ENCODE measurements at places on chromosomes 5 and 9.
A peak's percentile ranks its signal among the peaks of the same experiment; 100 is the strongest.

DNA sequence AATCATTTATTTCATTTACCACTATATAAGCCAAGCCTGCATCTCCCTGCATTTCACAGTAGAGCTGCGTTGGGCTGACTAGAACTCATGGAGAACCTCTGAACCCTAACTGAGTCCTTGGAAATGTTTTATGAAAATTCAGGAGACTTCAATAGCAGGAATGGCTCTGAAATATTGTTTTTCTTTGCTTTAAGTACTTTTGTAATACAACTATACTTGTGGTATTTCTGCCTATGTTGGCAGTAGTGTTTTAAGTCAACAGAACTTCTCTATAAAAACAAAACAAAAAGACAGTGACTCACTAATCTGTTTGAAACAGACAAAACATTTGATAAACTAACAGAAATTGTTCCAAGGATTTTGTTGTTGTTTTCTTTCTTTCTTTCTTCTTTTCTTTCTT lies 489.2 kb upstream of the MEF2C start:
- DNase-seq = no peak

DNA sequence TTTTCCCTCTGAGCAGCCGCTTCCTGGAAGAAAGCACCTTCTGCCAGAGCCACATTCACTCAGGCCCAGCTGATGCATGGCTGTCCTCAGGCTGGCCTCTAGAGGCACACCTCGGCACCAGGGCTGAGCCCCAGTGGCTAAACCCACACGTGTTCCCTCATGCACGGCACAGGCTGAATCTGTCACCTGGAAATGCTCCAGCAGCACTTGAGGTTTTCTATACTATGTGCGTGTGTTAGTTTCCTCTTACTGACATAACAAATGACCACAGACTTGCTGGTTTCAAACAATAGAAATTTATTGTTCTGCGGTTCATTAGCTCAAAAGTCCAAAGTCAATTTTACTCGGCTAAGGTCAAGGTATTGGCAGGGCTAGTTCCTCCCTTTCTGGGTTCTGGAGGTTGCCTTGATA lies 141.4 kb downstream of the LRRC70 start:
- no peak for DNase-seq

GRCh38 chr9:110320651-110321445 lies 16.8 kb downstream of the TXNDC8 start:
- no peak for DNase-seq

DNA sequence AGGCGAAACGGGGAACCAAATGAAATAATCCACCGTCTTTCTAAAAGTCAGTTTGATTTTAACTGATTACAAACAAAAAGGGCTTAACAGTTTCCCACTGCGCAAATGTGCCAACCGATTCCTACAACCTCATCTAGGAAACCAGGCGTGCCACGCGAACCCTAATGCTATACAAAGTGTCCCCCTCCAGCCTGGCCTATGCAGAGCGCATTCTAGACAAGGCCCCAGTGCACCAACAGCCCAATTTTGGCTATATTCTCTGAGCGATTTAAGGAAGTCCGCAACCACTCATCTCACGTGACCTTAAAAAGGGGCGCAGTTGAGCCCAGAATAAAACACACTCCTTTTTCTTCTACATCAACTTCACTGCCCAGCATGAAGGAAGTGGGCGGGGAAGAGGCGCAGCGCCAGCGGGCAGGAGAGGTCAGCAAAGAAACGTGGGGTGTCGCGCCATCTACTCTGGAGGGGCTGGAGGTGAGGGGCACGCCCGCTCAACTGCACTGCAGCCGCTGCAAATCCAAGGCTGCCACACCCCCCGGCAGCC lies 779 bp downstream of the FAM13B start:
- peak; percentile 57 for DNase-seq

DNA sequence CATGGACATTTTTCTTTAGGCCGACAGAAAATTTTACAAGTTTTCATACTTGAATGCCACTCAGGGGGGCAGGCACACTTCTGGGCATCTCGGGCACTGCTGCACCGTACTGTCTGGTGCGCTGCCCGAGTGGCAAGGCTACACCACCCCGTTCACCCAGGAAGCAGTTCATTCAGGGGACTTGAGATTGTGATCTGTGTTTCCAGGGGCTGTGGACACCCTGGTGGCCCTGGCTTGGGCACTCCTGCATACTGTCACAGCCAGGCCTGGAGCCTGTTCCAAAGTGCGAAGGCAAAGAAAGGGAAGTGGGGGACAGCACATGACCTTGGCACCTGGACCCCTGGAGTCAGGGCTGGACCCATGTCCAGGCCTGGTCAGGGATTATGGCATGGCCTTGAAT lies 197.6 kb downstream of the PAX5 start:
- no peak for DNase-seq

- DNase-seq = no peak
Observed at GRCh38 chr5:135276151-135276550, 122.9 kb downstream of the MACROH2A1 start.

DNA sequence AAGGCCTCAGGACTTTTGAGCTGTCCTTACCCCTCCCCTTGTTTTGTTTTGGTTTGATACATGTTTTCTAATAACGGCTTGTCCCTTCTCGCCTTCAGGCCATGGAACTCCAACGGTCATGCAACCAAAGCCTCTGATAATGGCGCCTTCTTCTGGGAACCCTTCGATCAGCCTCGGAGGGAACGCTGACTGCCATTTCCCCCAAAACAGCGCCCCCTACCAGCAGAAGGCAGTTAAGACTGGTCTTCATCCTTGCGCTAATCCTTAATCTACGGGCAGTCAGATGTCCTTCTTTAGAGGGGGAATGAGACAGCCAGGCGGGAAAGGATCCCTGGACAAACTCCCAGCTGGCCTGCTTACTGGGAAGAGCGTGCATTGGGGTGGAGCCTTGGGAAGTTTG lies 276.6 kb downstream of the ICE1 start:
- no peak for DNase-seq

DNA sequence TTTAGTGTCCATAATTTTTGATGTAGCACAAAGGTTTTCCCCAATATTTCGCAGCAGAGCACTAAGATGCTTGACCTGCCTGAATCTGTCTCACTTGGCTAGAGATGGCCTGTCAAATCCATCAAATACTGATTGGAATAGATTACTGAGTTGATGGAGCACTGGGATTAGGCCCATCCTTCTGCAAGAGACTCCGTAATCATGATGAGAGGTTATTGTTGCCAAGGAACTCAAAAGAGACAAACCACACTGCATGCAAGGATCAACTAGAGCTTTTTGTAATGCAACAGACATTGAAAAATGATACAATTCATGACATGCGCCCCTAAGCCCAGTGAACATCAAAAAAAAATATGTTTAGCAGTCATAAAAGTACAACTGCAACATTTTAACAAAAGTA lies 585.3 kb upstream of the GRAMD2B start:
- no peak for DNase-seq

DNA sequence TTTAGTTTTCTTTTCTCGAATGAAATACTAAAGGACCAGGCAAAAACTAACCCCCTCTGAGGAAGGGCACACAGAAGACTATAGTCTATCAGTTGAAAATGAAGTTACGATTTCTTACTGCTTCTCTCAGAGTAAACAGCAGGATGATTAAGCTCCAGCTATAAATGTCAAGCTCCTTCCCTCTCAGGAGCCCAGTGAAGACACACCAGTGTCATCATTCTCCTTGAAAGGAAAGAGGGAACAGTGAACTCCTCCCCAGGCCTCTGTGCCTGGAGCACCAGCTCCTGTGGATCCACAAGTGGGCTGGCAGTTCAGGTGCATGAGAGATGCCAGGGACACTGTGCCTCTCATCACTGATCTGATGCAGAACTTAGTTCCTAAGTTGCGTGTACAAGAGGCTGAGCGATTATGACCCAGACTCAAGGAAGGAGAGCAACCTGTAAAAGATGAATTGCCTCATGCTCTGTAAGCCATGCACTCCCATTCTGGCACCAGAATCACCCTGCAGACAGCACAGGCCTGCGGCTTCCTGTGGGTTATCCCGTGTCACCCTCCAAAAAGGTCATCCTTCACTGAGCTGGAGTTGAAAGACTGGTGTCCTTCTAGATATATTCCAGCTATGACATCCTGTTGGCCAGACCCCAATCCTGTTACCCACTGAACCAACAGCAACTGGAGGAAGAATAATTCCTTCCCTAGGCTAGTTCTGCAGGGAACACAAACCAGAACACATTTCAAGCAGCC lies 394.0 kb downstream of the SEMA5A start:
- DNase-seq = no peak

DNA sequence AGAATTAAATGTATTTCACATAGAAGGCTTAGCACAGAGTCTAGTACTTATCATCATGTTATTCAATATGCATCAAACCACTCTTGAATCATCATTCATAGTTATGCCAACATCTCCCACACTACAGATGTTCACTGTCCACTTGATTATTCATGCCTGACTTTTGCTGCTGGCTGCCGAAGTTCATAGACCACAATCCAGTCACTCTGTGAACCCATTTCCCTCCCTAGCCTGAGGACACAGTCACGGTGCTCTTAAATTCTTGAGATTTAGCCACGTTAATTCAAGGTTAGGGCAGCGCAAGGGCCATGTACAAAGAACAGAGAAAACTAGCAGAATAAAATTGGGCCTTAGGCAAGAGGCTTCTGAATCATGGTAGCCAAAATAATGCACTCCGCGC lies 32.4 kb downstream of the ABCA1 start:
- DNase-seq = no peak

- no peak for DNase-seq
Observed at GRCh38 chr5:142421621-142422397, 97.0 kb upstream of the SPRY4 start.

- no peak for DNase-seq
Observed at GRCh38 chr9:18923167-18923566, 109.8 kb downstream of the SAXO1 start.

DNA sequence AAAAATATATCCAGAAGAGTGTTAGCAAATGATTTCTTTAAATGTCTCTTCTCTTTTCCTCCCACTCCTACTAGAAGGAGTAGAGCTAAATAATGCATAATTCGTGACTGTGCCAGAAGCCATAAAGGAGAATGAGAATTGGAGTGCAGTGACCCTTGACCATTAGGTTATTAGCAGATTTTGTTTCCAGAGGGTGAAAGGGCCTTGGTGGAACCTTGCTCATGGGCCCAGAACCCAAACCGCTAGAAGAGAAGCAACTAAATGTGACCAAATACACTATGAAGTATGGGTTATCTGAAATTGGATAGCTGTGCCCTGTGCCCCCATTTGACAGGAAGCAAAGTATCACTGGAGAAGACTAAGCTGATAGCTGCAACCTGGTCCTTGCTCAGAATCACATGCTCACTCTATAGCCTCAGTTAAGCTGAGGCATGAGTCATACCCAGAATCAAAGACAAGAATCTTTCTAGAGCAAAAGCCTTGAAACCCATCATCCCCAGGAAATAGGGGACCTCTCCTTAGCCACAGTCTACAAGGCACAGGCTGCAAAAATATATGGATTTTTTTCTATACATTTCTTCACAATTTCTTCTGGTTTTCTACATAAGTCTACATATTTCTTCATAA lies 36.3 kb downstream of the CAPSL start:
- no peak for DNase-seq

DNA sequence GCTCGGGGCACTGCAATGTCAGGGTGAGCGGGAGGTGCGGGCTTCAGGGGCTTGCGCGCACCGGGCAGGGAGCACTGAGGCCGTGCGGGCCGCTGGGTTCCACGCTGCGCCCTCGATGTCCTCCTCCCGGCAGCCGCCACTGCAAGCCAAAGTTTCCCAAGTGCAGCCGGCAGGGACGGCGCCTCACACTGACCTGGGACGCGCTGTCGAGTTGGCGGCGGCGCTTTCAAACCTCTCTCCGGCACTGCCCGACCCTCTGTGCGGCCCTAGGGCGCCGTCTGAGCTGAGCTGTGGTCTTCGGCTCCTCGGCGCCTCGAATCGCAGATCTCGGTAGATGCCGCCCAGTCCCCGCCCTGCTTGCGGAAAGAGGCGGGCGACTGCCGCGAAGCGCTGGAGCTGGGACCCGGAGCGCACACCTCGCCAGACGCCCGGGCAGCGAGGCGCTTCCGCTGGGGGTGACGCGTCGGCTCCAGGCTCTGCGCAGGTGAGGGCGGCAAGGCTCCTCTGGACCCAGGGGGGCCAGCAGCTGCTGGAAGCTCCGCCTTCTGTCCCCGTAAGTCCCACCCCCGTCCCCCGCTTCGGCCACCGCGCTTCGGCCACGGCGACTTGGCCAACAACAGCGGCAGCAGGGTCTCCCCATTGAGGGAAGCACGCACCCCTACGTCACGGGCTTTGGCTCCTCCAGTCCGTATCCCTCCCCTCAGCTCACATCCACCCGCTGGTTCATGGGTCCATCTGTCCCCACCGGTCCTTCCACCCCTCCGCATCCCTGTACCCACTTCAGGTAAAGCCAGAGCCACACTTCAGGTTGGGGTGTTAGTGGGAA lies at the start of gene ANKRD34B:
TSS of gene ANKRD34B (minus strand) at position 320 of the 826 bp plus-strand sequence. CDS start 10,261 bp downstream, outside the sequence.
- DNase-seq = no peak

DNA sequence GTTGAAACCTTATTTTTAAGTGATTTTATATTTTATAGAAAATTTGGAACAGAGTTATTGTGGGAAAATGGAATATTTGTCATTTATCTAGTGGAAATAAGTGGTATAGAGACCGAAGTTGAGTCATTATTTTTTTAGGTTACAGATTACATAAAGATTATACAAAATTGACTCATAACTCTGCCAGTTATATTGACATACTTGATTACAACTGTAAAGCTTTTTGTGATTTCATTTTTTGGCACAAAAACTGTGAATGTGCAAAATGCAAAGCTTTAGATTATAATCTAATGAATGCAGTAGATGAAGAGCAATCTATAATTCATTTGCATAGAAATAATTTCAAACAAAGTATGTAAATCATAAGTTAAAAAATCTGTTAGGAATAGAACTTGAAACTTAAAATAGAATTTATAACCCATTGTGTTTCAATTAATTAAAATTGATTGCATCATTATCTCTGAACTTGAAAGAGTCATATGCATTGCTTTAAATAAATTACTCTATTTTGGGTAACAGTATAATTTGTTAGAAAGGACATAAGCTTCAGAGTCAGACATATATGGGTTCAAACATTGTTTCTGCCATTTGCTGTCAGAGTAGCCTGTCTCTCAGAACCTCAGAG lies 280.4 kb downstream of the FER start:
- no peak for DNase-seq

DNA sequence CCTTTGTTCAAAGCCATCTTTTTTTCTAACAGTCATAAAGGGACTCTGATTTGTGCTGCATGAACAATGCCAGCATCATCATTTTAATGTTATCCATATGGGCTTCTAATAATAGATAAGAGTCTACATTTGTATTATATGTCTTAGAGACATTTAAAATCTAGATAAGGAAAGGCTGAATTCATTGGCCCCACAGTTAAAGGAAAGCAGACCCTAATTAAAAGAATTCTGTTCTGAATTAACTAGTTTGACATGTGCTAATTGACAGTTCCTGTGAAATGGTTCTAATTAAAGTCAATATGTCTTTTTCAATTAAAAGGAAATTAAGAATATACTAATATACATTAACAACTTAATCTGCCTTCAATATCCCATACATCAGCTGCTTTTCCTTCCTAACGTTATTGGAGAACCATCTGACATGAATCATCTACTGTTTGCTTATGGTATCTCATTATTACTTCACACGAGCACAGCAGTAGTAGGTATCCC lies 104.7 kb downstream of the NR2F1-AS1 start:
- DNase-seq = no peak

DNA sequence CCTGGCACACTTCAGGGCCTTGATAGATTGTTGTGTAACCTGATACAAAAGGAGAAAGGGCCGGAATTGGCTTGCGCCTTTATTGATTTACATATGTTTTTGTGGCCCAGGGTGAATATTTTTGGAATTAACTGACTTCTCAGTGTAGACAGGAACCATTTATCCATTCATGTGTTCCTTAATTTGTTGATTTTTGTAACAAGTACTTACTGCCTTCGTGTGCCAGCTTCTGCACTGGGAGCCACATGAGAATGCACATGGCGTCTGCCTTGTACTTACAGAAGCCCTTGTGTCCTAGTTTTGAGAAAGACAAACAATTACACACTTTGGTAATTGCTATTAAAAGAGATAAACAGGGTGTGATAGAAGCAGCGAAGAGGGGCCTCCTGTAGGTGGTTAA lies 26.4 kb downstream of the EHMT1 start:
- no peak for DNase-seq
